Astrocyte (in vitro differentiated cells and primary cell): ENCODE measurements at places on chromosomes 12 and 14.
A peak's percentile ranks its signal among the peaks of the same experiment; 100 is the strongest.

- no peak for DNase-seq
Measured at GRCh38 chr14:77961847-77962580, 162.1 kb downstream of the ADCK1 start.

GRCh38 chr14:102573591-102574046 lies 18.8 kb upstream of the RCOR1 start:
- DNase-seq = no peak

DNA sequence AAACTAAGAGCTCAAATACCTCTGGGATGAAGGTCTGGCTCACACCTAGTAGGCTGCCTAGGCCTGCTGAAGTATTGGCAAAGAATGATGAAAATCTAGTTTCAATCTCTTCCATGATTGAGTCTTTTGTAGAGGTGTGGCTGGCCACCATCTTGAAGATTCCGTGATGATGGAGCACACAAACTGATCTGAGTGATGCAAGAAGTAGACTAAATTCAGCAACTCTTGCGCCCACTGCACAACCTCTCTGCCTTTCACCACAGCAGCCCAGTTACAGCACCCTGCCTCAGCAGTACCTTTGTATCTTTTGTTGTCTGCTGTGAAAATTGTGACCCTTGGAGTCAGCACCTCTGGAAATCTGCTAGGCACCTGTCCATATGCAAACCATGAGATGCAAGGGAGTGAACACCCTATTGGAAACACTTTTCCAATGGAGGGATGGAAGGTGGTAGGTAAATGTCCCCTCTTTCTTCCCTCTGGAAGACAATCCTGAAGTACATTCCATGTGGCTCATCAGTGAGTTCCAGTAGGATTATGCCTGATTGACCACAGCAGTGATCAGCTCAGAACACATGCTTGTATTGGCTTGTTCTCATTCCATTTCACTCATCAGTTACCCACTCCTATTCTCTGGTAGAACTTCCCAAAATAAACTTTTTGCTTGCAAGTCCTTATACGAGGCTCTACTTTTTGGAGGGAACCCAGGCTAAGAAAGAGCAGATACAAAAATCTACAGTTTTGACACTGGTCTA lies 58.6 kb downstream of the BTBD7 start:
- no peak for DNase-seq

DNA sequence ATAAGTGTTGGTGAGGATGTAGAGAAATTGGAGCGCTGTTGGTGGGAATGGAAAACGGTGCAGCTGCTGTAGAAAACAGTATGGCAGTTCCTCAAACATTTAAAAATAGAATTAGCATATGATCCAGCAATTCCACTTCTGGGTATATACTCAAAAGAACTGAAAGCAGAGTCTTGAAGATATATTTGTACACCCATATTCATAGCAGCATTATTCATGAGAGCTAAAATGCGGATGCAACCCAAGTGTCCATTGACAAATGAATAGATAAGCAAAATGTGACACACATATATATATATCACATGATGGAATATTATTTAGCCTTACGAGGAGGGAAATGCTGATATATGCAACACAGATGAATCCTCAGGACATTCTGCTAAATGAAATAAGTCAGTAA lies 84.7 kb upstream of the CEP83 start:
- DNase-seq = no peak

DNA sequence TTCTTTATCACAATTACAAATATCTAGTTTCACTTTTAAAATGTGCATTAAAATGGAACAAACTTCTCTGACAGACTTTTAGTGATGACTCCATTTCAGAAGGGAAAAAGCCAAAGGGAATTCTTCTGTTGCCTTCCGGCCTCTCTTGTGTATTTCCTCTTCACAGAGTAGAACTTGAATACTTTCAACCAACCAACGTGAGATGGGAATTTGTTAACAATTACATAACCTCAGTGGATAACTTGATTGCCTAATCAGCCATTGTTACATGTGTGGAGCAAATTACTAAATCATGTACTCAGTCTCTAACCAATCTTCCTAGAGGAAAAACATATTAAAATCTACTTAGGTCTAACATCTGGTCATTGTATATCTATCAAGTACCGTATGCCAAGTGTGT lies 291.1 kb downstream of the SYT1 start:
- DNase-seq = peak; percentile 38

DNA sequence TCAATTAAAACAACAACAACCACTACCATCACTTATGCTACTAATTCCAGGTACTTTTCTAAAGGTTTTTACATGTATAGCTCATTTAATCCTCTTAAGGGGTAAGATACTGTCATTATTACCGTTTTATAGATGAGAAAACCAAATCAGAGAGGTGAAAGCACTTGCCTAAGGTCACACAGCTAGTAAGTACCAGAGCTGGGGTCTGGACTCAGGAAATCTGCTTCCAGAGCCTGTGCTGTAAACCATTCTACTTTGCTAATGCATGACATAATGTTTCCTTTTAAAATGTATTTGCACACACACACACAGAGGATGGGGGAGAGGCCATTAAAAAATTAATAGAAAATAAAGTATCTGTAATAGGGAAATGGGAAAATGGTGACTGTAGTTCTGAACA lies 113.4 kb downstream of the PTPN11 start:
- no peak for DNase-seq

DNA sequence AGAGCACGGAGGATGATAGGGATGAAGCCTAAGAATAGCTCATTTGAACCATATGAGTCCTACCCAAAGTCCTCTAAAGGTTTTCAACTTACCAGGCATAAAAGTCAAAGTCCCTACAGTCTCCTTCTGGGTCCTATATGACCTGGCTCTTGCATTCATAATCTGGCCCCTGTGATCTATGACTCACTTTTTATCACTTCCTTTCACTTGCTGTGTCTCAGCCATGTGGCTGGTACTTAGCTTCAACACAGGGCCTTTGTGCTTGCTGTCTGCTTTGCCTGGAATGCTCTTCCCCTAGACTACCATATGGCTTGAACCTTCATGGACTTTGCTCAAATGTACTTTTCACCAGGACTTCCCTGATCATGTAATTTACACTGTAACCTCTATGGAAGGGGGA lies 137.6 kb upstream of the TMTC1 start:
- peak; percentile 48 for DNase-seq

DNA sequence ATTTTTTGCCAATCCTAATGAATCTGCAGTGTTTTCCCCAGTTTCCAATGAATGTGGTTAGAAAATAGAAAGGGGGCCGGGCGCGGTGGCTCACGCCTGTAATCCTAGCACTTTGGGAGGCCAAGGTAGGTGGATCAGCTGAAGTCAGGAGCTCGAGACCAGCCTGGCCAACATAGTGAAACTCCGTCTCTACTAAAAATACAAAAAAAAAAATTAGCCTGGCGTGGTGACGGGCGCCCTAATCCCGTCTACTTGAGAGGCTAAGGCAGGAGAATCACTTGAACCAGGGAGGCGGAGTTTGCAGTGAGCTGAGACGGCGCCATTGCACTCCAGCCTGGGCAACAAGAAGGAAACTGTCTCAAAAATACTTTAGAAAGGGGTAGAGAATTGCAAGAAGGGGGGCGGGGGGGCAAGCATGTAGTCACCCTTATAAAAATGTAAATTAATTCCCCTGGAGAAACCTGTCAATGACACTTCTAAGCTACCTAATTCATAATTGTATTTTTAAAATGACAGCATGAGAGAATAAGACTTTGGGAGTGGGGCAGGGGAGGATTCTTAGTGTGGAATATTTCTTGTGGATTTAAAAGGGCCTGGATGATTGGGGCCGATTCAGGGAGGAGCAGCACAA lies 1.7 kb downstream of the KLHDC2 start:
- DNase-seq = no peak

DNA sequence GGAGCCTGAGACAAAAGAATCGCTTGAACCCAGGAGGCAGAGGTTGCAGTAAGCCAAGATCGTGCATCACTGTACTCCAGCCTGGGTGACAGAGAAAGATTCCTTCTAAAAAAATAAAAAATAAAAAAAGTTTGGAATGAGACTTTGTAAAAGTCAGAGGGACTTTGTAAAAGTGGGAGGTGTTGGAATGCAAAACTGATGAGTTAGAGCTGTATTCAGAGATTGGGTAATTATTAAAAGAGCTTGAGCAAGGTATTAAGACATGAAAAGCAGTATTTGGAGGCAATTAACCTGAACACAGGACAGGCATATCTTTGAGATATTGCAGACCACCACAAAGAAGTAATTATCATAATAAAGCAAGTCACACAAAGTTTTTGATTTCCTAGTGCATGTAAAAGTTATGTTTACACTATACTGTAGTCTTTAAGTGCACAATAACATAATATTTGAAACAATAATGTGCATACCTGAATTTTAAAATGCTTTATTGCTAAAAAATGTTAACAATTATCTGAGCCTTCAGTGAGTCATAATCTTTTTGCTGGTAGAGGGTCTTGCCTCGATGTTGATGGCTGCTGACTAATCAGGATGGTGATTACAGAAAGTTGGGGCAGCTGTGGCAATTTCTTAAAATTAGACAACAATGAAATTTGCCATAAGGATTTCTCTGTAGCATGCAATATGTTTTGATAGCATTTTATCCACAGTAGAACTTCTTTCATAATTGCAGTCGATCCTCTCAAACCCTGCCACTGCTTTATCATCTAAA lies 33.1 kb downstream of the PHLDA1 start:
- DNase-seq = no peak

- DNase-seq = no peak
Measured at GRCh38 chr12:124438437-124439056, 128.9 kb downstream of the NCOR2 start.

DNA sequence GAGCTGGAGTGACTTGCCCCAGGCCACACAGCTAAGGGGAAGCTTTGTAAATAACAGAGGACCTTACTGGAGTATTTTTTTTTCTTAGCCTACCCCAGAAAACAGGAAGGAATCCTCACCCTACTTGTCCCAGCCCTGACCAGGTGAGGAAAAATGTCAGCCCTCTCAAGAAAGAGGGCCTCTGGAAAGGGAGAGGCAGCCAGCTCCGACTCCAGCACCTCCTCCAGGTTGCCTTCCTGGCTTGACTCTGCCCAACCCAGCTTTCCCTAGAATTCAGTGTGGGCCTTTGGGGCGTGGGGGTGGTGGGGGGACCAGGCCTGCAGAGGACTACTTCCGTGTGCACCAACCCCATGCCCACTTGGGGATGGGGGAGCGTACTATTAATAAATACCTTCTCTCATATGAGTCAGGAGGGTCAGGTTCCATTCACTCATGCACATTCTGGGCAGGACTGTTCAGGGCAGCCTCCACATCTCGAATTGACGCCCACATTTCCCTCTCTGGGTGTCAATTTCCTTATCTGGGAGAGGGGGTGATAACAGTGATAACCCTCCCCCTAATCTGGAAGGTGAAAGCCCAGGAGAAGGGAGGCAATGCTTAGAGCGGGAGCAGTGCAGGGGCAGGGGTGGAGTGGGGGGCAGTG lies 5.2 kb downstream of the RHOF start:
- no peak for DNase-seq

DNA sequence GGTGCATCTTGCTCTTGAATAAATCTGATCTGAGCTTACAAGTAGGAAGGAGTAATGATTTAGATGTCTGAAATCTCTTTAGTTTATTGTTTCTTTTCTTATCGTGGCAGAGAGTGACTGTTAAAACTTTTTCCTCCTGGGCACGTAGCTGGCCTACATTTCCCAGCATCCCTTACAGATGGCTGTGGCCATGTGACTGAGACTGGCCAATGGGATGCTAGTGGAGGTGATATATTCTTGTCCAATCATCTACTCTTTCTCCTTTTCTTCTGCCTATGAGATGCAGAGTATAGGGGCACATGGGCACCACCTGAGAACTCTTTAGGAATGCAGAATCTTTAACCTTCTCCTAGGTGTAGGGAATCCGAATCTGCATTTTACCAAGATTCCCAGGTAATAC lies 237.3 kb downstream of the RGS6 start:
- DNase-seq = no peak

DNA sequence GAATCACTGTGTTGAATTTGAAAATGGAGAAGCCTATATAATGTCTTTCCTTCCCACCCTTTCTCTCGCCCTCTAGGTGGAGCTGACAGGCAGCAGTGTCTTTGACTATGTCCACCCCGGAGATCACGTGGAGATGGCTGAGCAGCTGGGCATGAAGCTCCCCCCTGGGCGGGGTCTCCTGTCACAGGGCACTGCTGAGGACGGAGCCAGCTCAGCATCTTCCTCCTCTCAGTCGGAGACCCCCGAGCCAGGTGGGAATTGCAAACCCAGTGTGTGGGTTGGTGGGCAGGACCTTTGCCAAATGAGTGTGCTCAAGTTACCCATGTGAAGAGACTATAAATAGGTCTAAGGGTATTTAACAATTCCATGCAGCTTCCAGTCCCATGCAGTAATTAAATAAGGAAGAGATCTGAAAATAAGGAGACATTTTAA lies 274.7 kb downstream of the EGLN3 start:
- DNase-seq = peak; percentile 57

DNA sequence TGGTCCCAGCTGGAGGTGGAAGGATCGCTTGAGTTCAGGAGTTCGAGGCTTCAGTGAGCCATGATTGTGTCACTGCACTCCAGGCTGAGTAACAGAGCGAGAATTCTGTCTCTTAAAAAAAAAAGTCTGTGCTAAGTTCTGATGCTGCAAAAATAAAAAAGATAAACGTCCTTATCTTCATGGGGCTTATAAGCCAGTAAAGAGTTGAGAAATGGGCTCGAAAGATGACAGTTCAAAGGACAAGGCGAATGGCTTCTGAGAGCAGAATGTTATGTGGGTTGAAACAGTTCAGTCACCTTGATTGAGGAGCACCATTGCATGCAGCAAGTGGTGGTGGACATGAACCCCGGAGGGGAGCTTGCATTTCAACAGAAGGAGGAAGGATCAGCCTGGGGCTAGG lies 4.7 kb downstream of the TSPAN9 start:
- DNase-seq = no peak

DNA sequence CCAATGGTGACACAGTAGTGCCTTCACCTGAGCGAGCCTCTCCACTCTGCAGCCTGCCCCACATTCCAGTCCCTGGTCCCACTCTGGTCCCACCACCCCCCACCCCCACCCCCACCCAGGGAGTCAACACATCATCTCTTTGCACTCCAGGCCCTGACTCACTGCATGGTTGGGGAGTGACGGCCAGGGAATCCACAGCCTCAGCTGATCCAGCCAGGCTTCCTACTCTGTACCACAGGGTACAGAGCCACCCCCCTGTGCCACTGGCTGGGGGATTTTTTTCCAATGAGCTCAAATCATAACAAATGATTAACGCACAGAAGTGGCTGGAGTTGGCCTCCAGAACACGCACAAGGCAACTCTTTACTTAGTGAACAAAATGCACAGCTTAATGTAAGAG lies 233.7 kb downstream of the NTF3 start:
- peak; percentile 72 for DNase-seq

DNA sequence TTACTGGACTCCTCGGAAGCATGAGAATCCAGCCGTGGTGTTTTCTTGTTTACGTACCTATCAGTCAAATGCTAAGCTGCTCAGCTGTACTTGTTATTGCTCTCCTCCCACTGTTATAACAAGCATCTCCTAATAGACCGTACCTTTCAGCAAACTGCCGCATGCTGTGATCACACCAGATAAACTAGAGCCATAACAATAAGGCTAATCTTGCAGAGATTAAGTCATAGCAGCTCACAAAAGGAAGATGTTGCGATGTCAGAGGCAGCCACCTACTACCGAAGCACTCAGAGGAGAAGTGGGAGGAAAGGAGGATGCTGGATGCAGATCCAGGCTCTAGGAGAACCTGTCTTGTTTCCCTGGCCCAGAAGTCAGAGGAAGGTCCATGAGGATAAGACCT lies 196.0 kb downstream of the GALC start:
- no peak for DNase-seq

GRCh38 chr12:62625228-62625627 lies 158.6 kb downstream of the MON2 start:
- DNase-seq = peak; percentile 64

GRCh38 chr14:21506557-21506956 lies 4.6 kb downstream of the METTL3 start:
- no peak for DNase-seq
